ENCODE measurements at places on chromosomes 6 and 20. TPM values are rescaled to one million over a fixed set of nuclear protein-coding genes. Genes with fewer than 3 reads are reported as not detected.
A peak's percentile ranks its signal among the peaks of the same experiment; 100 is the strongest.

GRCh38 chr20:62056975-62057374, 8.7 kb downstream of the TAF4 start:
- no peak for DNase-seq
- no peak overlapping the region for H3K27ac ChIP-seq
- no peak overlapping the region for H3K4me3 ChIP-seq
- H3K4me1 ChIP-seq = no peaks in the 10 kb centered on the region
- no peaks in the 10 kb centered on the region for H3K27me3 ChIP-seq

- no peaks in the 10 kb centered on the region for H3K4me1 ChIP-seq
- no peak overlapping the region for H3K4me3 ChIP-seq
- H3K36me3 ChIP-seq = no peaks in the 10 kb centered on the region
- no peak overlapping the region for H3K27ac ChIP-seq
- H3K27me3 ChIP-seq = no peaks in the 10 kb centered on the region
Measured at GRCh38 chr6:139243536-139243935, 48.3 kb downstream of the TXLNB start.

Gene STK38
- total RNA-seq = 26.9 TPM

DNA sequence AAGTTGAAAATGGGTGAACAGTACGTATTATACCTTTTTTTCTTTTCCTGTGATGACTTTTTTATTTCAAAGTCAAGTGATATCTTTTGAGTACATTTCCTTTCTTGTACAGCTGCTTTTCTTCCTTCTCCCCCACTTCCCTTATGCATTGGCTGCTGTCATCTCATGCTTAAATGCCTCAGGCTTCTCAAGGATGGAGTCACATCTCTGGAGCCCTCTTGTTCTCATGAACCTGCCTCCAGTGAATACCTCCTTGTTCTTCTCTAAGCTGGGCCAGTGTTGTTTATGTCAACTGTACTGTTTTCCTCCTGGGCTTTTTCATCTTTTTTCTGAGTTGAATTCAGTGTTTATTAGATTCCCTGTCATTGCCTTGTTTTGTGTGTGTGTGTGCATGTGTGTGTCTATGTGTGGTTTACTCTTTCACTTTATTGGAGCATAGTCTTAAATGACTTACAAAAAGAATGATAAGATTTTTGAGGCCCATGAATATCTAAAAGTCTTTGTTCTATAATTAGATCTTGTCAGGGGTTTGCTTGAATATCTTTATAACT, 23.6 kb downstream of the STXBP5 start:
- H3K27ac ChIP-seq = no peak overlapping the region
- DNase-seq = no peak
- H3K4me3 ChIP-seq = no peak overlapping the region
- H3K36me3 ChIP-seq = no peaks in the 10 kb centered on the region
- no peaks in the 10 kb centered on the region for H3K4me1 ChIP-seq

Gene NR2E1
- not detected for total RNA-seq

GRCh38 chr20:5835871-5836270, 85.7 kb downstream of the SHLD1 start:
- peak overlapping the region; percentile 60 for H3K27ac ChIP-seq
- no peaks in the 10 kb centered on the region for H3K36me3 ChIP-seq
- H3K4me3 ChIP-seq = no peak overlapping the region

Gene NHSL1
- total RNA-seq = 10.6 TPM

DNA sequence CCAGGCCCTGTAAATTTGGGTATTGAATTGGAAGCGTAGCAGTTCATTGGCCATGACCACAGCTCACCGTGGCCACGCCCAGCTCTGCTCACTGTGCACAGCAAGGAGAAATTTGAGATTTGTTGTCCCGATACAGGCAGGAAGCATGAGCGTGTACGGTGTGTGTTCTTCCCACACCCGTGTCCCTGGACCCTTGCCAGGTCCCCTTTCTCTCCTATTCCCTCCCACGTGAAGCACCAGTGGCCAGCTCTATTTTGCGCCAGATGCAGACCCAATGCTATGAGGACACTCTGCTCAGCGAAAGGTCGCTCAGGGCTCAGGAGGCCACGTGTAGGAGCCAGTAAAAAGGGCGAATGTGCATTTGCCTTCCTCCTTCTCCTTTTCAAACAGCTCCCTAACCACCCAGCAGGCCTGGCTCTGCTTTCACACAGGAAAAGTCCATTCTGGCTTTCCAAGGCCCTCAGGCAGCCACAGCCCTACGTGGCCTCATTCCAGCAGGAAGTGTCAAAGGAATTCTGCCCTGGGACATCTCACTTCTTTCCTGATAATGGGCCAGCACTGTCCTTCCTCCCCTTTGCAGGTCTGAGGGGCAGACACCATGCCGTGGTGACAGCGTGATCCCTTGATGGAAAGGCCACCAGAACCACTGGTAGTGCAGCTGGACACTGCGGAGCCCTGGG, 499.2 kb upstream of the CDH4 start:
- H3K36me3 ChIP-seq = no peaks in the 10 kb centered on the region
- no peaks in the 10 kb centered on the region for H3K27me3 ChIP-seq
- no peak overlapping the region for H3K27ac ChIP-seq
- no peak for DNase-seq
- no peak overlapping the region for H3K4me3 ChIP-seq
